ENCODE measurements at places on chromosomes 7 and 10.

- peak; percentile 69 for DNase-seq
Observed at GRCh38 chr10:110495731-110496552, 1.8 kb upstream of the DUSP5 start.

GRCh38 chr10:125607689-125608290 is 75.2 kb downstream of the TEX36 start:
- no peak for DNase-seq

DNA sequence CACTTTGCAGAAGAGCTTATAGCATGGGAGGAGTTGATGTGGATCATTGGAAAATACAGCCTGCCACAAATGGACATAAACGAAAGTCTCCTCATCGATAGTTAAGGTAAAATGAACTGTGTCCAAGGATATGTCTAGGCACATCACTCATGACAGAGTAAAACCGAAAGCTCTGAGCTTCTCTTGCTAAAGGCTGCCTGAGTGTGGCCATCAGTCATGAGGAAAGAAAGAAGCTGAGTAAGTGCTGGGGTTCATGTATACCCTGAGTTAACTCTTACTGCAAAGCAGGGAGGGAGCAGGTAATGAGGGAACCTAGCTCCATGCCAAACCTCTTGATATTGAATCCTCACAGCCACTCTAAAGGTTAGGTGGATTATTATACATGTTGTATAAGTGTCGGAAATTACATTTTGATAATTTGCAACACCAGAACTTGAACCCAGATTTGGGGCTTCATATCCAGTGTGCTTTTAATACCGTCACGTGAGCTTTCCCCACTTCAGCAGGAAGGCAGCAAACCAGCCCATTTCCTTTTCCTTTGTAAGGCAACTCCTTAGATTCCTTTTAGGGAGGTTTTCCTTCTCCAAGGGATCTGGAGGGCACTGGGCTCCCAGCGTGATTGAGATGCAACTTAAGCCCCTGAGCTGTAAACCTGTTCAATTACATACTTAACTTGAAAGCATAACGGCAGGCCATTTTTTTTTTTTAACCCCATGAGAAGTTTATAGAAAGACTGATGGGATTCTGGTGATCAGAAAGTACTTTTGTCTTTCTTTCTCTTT is 215.0 kb downstream of the PHF14 start:
- DNase-seq = no peak

GRCh38 chr7:117961235-117961634 is 88.0 kb upstream of the CTTNBP2 start:
- no peak for DNase-seq

DNA sequence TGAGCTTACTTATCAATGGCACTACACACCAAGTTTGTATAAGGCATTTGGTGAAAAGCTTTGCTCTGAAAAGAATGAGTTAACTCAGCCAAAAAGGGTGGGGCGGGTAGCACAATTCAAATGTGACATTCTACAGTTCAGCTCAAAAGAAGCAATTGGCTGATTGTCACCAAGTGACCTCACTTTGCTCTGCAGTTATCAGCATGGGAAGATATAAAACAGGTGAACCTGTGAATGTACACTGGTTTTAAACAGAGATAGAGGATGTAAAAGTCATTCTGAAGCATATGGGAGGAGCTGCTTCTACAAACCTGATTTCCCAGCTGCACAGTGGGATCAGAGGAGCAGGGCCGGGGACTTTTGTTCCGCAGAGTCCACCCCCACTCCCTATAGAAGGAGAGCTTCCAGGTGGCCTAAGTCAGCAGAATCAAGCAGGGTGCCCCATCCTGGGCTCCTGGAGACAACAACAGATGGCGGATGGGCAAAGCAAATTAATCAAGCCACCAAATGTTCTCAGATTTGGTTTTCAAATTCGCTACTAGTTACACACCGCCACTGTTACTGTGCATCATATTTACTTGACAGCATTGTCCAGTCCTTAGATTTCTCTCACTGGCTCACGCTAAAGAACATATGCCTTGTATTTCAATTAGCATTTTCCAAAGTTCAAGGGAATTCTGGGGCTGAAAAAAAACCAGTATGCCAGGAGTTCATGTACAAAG is 27.5 kb upstream of the NPVF start:
- no peak for DNase-seq

DNA sequence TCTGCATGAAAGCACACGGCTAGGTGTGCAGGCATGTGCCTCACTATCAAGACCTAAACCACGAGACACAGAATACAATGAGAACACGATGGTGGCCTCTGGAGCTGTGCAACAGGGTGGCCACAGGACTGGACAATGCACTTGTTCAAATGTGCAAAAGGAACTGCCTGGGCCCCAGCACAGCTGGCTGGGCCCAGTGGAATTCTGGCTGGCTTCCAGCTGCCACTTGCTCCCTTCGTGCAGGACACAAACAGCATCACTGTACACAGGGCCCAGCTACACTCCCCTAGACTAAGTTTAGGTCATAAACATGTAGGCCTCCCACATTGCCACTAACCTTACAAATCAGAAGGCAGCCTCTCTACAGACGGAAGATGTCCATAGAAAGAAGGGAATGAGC is 23.4 kb downstream of the DOCK4 start:
- DNase-seq = peak; percentile 47

DNA sequence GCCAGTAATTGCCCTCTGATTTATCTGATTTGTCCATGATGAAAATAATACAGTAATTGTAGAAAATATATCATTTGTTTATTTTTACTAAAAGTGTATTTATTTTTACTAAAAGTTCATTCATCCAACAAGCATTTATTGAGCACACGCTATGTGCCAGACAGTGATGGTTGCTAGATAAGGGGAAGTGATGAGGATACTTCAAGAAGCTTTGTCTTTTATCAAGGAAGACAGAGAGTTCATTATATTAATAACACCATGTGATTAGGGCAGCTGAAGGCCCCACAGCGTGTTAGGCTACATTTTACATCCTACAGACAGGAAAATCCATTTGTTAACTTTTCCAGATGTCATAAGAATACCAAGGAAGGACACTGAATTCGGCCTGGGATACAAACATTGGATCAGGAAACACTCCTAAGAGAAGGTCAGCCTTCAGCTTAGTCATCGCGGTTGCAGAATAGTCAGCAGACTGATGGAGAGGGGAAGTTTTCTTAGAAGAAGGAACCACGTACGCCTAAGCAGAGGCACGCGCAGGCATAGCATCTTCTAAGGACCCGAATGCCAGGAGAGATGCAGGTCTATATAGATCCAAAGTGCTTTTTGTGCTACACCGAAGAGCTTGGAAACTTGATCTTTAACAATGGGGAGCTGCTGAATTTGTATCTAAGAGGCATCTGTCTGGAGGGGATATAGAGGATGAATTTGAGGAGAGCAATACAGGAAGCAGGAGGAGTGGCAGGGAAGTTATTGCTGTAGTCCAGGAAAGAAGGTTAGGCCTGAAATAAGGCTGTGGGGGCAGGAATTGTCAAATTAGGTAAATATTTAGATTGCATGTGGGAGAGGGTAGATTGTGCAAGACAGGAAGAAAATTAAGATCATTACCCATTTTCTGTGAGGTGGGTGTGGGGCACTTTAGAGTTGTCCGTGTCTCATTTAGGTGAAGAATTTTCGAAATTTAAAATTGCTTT is 85.7 kb downstream of the LRGUK start:
- no peak for DNase-seq

- DNase-seq = no peak
Observed at GRCh38 chr10:80498078-80498832, 39.4 kb upstream of the SH2D4B start.

DNA sequence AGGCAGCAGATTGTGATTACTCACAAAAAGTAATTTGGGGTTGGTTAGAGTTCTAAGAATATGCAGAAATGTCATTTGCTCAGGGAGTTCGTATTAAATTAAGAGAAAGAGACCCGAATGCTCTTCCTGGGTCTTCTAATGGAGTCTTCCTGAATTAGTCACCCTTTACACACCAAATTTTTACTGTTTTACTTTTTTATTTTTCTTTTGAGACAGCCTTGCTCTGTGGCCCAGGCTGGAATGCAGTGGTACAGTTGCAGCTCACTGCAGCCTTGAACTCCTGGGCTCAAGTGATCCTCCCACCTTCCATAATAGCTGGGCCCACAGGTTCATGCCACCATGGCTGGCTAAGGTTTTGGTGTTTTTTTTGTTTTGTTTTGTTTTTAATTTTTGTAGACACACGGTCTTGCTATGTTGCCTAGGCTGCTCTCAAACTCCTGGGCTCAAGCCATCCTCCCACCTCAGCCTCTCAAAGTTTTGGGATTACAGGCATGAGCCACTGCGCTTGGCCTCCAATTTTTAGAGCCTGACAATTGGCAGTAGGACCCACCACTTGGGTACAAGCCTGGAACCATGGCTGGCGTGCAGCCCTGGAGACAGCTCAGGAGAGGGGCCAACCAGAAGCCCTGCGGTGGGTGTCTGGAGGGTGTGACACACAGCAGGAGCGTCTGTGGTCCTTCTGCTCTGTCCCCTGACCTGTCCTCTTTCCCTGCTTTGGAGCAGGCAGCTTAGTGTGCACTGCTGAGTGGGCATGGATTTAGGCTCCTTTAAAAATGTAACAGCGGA is 16.4 kb upstream of the BHLHA15 start:
- DNase-seq = no peak

- peak; percentile 65 for DNase-seq
Observed at GRCh38 chr10:133044401-133044811, 43.3 kb upstream of the ADGRA1 start.

DNA sequence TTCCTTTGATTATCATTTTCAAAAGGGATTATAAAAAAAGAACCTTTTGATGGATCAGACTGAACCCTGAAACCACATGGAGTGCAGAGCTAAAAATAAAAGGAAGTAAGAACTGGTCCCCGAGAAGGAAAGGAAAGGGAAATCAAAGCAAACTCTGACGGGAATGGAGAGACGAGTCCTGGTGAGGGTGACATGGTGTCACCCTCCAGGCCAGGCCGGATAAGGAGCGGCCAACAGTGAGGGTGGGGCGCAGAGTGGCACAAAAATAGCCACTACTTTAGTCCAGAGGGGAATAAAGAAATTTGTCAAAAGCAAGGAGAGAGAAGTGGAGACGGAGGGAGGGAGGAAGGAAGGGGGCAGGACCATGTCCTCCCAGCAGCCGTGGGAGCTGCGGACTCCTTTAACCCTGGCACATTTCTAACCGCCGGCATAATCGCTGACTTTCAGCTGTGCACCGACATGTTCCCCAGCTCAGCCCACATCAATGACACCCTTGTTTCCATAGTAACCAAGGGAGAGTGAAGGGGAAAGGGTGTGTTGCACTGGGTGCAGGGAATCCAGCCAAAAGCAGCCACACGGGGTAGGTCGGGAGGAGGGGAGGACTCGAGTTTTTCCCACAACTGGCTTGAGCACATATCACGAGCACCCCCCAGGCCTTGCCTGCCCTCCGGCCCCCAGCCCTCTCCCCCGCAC is 29.7 kb downstream of the TRIM8 start:
- peak; percentile 72 for DNase-seq

- DNase-seq = peak; percentile 39
Observed at GRCh38 chr7:92834507-92835260, 1.7 kb downstream of the CDK6 start.

GRCh38 chr7:107592361-107593024 is 12.4 kb downstream of the BCAP29 start:
- no peak for DNase-seq

GRCh38 chr10:7572391-7572790 is 94.4 kb downstream of the ITIH5 start:
- no peak for DNase-seq

- no peak for DNase-seq
Observed at GRCh38 chr10:111732166-111732785, 451.3 kb downstream of the GPAM start.

DNA sequence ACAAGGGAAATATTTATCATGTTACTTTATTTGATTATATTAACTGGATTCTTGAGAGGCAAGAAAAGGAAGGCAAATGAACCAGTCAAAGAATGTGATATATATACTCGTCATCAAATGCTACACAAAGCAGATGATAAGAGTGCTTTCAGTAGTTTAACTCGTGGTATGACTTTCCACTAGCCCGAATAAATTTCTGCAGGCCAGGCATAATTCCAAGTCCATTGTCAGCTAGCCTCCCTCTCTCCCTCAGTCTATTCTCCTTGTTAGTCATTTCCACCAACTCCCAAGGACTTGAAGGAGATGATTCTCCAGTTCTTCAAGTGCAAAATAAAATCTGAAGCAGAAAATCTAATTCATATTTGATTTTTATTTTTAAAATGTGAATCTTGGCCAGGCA is 190.5 kb downstream of the GLI3 start:
- DNase-seq = no peak

- no peak for DNase-seq
Observed at GRCh38 chr7:93945756-93946535, 24.4 kb downstream of the GNG11 start.

DNA sequence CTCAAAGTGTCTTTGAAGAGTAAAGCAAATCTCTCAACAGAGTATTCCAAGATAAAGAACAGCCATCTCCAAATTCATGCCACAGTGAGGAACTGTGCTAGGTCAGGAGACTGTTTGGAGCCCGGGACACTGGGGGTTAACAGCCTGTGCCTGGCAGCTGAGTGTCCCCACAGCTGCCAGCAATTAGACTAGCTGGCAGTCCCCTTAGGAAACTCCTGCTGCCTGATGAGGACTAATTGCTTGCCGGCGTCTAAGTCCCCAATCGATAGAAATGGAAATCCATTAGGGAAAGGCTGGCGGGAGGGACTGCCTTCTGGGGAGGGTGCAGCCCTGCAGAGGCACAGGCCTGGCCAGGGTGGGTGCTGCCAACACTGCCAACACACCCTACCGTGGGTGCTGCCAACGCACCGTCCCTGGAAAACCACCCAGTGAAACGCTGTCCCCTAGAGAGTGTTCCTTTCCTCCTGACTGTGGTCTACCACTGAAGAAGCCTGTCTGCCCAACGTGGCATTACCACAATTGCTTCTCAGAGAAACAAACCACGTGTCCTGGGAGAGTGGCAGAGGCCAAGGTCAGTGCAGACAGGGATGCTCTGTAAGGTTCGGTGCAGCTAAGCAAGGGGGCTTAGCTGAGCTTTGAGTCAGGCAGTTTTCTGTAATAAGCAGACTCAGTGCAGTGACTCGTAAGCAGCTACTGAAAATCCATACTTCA is 60.8 kb downstream of the XRCC2 start:
- DNase-seq = no peak

- no peak for DNase-seq
Observed at GRCh38 chr7:128703609-128704241, 31.6 kb downstream of the GARIN1A start.

- no peak for DNase-seq
Observed at GRCh38 chr7:104862719-104863118, 151.3 kb upstream of the KMT2E start.

DNA sequence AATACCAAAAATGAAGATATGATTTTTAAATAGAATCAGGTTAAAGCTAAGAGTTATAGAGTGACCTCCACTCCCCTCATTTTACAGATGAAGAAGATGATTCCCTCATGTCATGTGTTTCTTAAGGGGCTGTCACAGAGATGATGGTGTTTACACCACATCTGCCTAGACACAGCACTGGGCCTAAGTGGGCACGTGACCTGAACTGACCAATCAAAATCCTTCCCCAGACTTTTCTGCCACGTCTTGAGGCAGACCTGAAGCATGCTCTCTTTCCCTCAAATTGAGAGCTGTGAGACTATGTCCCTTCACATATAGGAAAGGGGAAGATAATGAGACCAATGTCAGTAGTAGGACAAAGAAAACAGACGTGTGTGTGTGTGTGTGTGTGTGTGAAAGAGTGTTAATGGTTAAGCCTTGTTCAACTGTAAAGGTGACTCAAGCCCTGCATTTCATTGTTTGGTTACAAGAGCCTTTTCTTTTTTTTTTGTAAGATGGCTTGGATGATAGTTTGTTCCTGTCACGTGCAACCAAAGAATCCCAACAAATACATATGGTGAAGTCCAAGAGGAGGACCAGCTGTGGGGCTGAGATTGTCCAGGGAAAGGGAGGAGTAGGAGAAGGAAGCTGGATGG is 172.8 kb upstream of the AOAH start:
- no peak for DNase-seq
